CD4-positive, alpha-beta memory T cell (primary cell): ENCODE measurements at places on chromosomes 6 and 20. TPM values are rescaled to one million over a fixed set of nuclear protein-coding genes. Genes with fewer than 3 reads are reported as not detected.

The SNX9 gene
- total RNA-seq, result 21.5 TPM

- no peaks in the 10 kb centered on the region for H3K36me3 ChIP-seq
- H3K4me3 ChIP-seq, result no peak overlapping the region
- no peaks in the 10 kb centered on the region for H3K27me3 ChIP-seq
- H3K27ac ChIP-seq, result no peak overlapping the region
- H3K4me1 ChIP-seq, result no peaks in the 10 kb centered on the region
Observed at GRCh38 chr6:79461205-79461604, 76.0 kb downstream of the LCA5 start.

DNA sequence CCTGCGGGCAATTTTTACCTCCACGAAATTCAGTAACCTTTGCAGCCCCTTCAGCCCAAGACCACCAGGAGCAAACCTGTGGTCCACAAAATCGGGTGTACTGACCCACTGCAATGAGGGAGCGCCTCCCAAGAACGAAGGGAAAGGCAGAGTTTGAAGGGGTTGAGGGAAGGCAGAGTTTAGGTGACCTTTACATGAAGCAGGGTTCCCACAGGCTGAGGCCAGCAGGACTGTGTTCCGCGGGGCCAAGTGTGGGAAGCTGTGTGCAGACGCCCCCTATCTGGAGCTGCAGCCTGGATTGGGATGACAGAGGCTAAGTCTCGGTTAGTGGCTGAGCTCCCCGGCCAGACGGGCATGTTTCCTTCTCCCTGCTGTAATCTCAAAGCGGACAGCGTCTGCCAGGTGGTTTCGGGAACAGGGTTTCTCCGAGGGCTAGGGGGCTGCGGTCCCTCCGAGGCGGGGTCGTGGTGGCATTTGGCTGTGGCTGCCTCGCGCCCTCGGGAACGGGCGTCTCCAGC is 826 bp upstream of the PYGB start:
- DNase-seq, result peak; percentile 19
- H3K4me1 ChIP-seq, result peaks cover 30% of the 10 kb centered on the region
- no peaks in the 10 kb centered on the region for H3K36me3 ChIP-seq
- peak overlapping the region; percentile 94 for H3K4me3 ChIP-seq
- H3K27ac ChIP-seq, result peak overlapping the region; percentile 51

GRCh38 chr20:10696650-10697049 is 22.9 kb upstream of the JAG1 start:
- H3K4me3 ChIP-seq, result no peak overlapping the region
- no peak for DNase-seq
- no peak overlapping the region for H3K27ac ChIP-seq

GRCh38 chr6:3230900-3231246 is 3.4 kb upstream of the TUBB2B start:
- no peak overlapping the region for H3K27ac ChIP-seq
- H3K27me3 ChIP-seq, result peaks cover 57% of the 10 kb centered on the region
- peaks cover 57% of the 10 kb centered on the region for H3K4me1 ChIP-seq
- no peaks in the 10 kb centered on the region for H3K36me3 ChIP-seq
- H3K4me3 ChIP-seq, result no peak overlapping the region

The BFSP1 gene
- total RNA-seq, result 0.87 TPM
